GM04503 (cell line): ENCODE measurements at places on chromosomes 5 and 9.

DNA sequence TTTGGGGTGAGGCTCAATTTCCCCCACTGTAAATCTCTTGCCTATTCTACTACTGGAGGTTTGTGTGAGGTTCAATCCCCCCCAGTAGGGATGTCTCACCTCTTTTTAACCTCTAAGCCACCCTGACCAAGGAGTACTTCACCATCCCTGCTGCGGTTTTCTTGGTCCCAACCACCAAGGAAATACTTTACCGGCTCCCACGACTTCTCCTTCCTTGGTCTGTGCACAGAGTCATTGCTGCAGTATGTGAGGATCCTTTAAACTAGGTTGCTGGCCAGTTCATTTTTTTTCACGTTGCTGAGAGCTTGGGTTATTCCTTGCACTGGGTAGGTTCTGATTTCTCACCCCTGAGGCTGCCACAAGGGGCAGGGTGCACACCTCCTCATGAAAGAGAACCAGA, 22.5 kb upstream of the HMGCS1 start:
- no peak for DNase-seq

GRCh38 chr9:37984278-37984671, 80.3 kb upstream of the SLC25A51 start:
- no peak for DNase-seq

GRCh38 chr9:38673399-38674193, 46.3 kb downstream of the FAM240B start:
- DNase-seq, result no peak

- no peak for DNase-seq
Measured at GRCh38 chr5:169260896-169261569, 39.9 kb downstream of the SLIT3 start.

- DNase-seq, result no peak
Measured at GRCh38 chr5:3698412-3698811, 102.8 kb downstream of the IRX1 start.
